ENCODE measurements at places on chromosomes 13 and 19.

DNA sequence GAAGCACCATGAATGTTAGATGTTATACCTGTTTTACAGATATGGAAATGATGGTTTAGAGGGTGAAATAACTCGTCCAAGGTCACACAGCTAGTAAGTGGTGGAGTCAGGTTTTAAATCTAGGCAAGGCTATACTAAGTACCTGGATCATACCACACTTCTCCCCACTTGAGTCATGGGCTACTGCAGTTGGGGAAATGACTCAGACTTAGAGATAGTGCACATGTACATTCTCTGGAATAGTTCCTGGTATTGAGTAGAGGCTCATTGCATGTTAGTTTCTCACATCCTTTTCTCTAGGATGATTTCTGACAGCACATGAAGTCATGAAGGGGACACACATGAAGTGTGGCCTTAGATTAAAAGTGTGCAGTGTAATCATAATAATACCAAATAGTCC lies 76.2 kb upstream of the TNFSF11 start:
- DNase-seq = no peak

GRCh38 chr13:32254916-32255723 lies 60.0 kb downstream of the ZAR1L start:
- no peak for DNase-seq

- DNase-seq = no peak
Observed at GRCh38 chr13:36536546-36536945, 104.3 kb downstream of the CCNA1 start.

DNA sequence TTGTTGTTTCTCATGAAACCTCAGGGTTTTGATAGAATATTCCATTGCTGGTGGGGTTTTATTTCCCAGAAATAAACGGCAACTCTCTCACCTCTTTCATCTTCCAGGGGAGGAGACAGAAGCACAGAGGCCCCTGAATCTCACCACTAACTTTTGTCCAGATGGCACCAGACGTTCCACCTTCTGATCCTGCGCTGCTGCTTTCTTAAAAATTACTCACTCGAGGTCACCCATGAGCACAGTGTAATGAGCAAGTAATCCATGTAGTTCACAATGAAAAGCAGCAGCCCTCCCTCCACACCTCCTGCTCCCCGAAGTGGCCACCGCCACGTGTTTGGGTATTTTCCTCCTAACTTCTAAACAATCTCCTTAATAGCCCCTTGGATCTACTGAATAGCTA lies 51.3 kb downstream of the TEX29 start:
- no peak for DNase-seq

DNA sequence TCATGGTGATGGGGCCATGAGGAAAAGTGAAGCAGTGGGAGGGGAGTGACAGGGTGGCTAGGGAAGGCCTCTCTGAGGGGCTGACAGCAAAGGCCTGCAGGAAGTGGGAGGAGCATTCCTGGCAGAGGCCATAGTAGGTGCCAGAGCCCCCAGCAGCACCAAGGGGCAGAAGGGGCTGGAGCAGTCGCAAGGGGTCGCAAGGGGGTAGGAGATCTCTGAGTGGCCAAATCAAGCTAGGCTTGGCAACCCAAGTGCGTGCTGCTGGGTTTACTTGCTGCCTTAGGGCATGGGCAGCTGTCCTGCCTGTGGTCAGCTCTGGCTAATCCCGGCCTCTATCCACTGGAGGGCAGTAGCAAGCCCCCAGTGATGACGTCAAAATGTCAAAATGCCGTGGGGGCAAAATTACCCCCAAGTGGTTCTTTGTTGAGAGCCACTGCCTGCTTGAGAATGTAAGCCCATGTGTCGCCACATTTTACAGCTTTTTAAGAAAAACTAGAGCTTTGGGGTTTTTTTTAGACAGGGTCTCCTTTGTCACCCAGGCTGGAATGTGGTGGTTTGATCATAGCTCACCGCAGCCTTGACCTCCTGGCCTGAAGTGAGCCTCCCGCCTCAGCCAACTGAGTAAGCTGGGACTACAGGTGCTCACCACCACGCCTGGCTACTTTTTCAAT lies 11.8 kb downstream of the CCDC97 start:
- DNase-seq = no peak

- no peak for DNase-seq
Observed at GRCh38 chr13:85537601-85538000, 261.6 kb downstream of the SLITRK6 start.

GRCh38 chr19:5067678-5068077 lies 98.8 kb downstream of the KDM4B start:
- no peak for DNase-seq

- DNase-seq = no peak
Observed at GRCh38 chr13:40961214-40961613, 57.9 kb downstream of the ELF1 start.

GRCh38 chr19:45419895-45420294 lies 3.8 kb downstream of the ERCC1 start:
- DNase-seq = no peak

- no peak for DNase-seq
Observed at GRCh38 chr13:36807616-36808015, 11.4 kb upstream of the RFXAP start.

- DNase-seq = no peak
Observed at GRCh38 chr13:83975655-83976165, 93.4 kb upstream of the SLITRK1 start.

DNA sequence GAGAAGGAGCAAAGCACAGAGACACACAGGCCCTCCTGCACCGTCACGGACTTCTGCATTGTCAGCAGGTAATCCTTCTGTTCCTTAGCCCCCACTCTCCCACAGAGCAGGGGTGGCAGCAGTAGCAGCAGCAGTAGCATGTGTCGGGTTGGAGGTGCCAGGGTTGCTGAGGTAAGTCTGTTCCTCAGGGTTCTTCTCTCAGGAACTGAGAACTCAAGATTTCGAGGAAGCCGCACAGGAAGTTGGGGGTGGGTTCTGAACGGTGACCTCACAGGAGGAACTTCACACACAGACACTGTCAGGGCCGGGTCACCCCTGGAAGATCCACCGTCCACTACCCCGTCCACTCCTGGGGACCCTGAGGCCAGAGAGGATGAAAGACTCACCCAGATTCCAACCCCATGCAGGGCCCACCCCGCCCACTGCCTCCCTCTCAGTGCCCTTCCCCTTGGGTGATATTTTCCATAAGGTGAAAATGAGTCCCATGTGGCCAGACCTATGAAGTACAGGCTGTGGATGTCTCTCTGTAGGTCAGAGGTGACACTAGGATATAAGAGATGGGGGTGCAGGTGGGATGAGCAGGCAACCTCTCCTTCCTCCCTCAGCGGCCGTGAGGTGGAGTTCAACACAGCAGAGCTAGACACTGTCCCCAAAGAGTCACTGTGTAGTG lies at the start of gene SIGLEC12:
Gene SIGLEC12 (minus strand): TSS at position 207 of the 670 bp plus-strand sequence. CDS start 67 bp downstream, at position 140.
- DNase-seq = no peak

GRCh38 chr19:39951686-39952085 lies 17.3 kb upstream of the FCGBP start:
- no peak for DNase-seq

DNA sequence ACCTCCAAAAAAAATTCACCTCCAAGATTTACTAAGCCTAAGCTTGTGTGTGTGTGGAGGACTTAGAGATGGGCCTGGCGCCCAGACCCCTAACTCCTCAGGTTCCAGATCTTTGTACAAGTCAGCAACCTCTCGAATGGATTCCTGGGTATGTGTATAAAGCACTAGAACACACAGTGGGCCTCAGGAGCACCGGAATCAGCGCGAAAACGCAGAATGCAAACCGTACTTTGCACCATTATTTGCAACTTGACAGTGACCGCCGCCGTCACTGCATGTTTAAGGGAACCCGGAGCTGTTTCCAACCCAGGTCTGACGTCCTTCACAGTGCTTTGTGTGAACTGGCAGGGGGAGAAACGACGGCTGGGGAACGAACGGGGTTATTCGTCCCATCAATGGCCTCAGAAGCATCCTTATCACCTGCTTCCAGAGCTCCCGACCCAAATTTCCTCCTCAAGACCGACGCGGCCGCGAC lies 688 bp downstream of the ZNF606 start:
- no peak for DNase-seq

- peak; percentile 66 for DNase-seq
Observed at GRCh38 chr19:44003461-44004009, 778 bp downstream of the ZNF230 start.

GRCh38 chr13:47650209-47650608 lies 350.9 kb downstream of the SUCLA2 start:
- no peak for DNase-seq

- DNase-seq = no peak
Observed at GRCh38 chr13:30665638-30666037, 47.9 kb downstream of the USPL1 start.

DNA sequence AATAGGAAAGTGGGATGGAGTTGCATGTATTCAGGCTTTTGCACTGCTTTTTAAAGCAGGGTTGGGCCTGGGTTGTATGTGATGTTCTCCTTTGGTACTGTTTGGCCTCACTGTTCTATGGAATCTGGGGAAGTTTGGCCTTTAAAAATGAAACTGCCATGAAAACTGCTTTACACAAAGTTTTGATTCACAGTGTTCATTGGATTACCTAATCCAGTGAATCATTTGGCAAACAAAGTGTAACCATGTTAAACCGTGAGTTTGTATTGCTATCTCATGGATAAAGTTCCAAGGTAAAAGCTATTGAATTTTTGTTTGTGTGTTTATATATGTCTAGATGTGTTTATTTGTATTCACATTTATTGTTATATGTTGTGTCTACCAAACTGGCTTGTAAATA lies 1658.6 kb downstream of the OLFM4 start:
- peak; percentile 17 for DNase-seq

- DNase-seq = no peak
Observed at GRCh38 chr13:70390968-70391367, 282.7 kb upstream of the KLHL1 start.

DNA sequence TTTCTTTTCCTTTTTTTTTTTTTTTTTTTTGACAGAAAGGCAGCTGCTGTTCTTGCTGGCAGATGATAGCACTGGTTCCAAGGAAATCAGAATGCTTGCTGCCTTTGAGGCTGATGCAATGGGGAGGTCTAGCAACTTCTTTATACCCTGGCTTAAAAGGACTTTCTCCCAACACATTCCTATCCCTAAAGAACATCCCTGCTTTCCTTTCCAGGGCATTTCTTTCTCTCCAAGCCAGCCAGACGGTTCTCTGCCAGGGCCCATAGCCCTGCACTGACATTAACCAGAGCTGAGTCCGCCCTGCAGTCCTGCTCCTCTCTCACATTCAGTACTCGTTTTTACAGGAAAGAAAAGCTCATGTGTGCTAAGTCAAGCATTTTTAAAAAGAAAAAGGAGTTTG lies 133.9 kb upstream of the WASF3 start:
- no peak for DNase-seq

- DNase-seq = no peak
Observed at GRCh38 chr19:1882089-1882785, 3.1 kb downstream of the ABHD17A start.

GRCh38 chr13:26425443-26426358 lies 131.8 kb upstream of the WASF3 start:
- DNase-seq = no peak

DNA sequence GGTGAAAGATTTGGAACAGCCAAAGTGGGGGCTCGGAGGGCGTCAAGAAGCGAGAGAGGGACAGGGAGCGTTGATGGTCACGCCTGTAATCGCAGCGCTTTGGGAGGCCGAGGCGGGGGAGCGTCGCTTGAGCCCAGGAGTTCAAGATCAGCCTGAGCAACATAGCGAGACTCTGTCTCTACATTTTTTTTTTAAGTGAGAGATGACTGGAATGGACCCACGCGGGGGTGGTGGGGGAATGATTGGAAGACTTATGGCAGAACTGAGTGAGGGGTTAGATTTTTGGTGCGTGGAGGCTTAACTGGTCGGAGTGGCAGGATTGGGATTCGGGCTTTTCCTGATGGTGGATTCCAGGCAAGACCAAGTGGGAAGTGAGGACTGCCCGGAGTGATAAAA lies 725 bp downstream of the PSMD8 start:
- no peak for DNase-seq

DNA sequence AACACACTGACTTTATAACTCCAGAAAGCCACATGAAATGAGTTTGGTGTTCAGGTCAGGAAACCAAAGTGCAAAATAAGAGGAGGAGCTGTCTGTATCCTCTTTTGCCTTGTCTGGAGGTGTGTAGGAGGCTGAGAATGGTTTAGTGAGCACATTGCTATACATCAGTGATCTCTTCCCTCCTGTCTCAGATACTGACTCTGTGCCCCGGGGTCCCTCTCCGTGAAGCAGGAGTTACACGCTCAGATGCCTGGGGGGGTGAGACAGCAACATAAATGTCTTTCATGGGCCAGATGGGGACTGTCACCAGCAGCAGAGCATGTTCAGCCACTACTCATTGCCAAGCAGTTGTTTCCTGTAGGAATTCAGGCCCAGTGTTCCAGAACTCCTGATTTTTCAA lies 285.4 kb downstream of the ATP8A2 start:
- no peak for DNase-seq

GRCh38 chr13:111460548-111461444 lies 140.4 kb downstream of the TEX29 start:
- no peak for DNase-seq

DNA sequence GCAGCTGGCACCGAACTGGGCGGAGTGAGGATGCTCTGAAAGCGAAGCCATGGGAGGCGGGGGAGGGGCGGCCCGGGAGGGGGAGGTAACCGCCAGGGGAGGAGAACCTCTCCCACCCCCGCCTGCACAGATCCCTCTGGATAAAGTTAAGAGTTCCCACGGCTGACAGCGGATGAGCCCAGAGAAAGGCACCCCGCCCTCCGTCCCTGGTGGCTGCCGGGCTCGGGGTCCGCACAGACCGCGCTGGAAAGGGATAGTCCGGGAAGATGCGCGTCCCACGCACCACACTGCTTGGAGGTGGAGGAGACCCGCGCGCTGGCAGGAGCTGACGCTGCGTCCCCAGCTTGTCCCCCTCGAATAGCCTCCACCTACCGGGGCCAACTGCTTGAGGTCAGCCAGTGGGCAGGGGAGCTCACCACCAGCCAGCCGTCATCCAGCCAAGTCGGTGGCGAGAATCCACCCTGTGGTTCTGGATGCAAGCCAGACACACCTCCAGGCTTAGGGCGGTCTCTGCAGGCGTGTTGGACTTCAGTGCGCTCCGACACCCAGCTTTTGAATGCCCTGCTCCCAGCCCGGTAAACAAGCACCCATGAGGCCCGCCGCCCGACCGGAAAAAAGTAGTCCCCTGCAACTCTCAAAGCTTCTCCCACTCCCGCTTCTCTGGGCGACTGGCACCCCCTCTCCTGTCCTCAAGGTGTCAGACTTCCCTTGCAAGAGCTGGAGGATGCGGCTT lies at the start of gene TRPC4:
Gene TRPC4 (minus strand): TSS at position 17 of the 733 bp plus-strand sequence. CDS start 86,439 bp downstream, outside the sequence.
- no peak for DNase-seq

Measured in esophagus muscularis mucosa (tissue), 4 donors.